ENCODE measurements at places on chromosomes 7 and 10. TPM values are rescaled to one million over a fixed set of nuclear protein-coding genes. Genes with fewer than 3 reads are reported as not detected.

- H3K27ac ChIP-seq, result peak overlapping the region; percentile 88
- no peaks in the 10 kb centered on the region for H3K27me3 ChIP-seq
- H3K4me1 ChIP-seq, result peaks cover 22% of the 10 kb centered on the region
- DNase-seq, result no peak
Measured at GRCh38 chr10:7819121-7819460, 786 bp downstream of the TAF3 start.

CHST15 gene
- total RNA-seq, result 5.8 TPM

NCAPG2 gene
- 4.5 TPM for total RNA-seq

DNA sequence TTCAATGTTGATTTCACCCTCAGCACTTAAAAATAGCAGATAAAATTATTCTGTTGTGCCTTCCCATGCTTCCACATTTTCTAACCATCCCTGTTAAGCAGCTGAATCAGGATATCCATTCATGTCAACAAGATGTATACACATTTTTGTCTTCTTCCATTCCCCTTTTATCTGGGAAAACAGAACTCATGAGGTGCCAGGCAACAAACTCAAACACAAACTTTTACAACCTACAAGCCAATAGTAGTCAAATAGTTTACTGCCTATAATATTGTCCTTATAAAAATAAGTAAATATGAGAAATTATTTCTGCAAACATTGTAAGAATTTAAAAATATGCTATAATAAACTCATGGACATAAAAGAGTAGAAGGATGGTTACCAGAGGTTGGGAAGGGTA is 1569.8 kb downstream of the REEP3 start:
- H3K4me1 ChIP-seq, result no peaks in the 10 kb centered on the region
- H3K4me3 ChIP-seq, result no peak overlapping the region
- no peaks in the 10 kb centered on the region for H3K36me3 ChIP-seq
- no peak for DNase-seq
- H3K27ac ChIP-seq, result no peak overlapping the region

GRCh38 chr10:123766012-123766411 is 99.9 kb downstream of the GPR26 start:
- H3K4me3 ChIP-seq, result no peak overlapping the region
- no peak overlapping the region for H3K27ac ChIP-seq
- H3K4me1 ChIP-seq, result no peaks in the 10 kb centered on the region
- H3K27me3 ChIP-seq, result peaks cover 10% of the 10 kb centered on the region
- no peaks in the 10 kb centered on the region for H3K36me3 ChIP-seq
- DNase-seq, result no peak

LRGUK gene
- total RNA-seq, result not detected

DNA sequence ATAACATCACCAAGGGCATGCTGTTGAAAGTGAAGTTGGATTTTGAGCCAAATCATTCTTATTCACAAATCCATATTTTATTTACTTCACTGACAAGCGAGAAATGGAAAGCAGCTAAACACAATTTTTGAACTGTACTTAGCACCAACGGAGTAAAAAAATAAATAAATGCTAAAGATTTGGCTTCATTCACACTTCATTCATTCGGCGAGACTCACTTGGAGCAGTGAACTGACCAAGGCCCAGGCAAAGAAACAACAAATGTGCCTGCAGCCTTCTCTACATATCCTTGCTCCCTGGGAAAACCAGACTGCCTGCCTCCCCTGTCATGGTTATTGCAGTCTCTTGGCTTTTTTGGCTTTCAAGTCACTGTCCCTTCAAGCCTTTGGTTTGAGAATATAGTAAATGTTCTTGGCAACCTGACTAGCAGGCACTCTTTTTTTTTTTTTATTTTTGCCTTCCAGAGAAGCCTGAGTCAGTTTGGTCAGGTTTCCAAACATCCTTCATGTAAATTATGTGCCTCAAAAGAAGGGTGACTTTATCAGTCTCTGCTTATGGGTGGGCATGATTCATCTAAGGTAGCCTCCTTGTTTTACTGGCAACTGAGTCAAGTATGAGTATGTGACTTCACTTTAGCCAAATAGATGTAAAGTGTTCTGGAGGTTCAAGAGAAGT is 177.6 kb upstream of the MEOX2 start:
- DNase-seq, result no peak
- no peaks in the 10 kb centered on the region for H3K27me3 ChIP-seq
- H3K27ac ChIP-seq, result no peak overlapping the region
- H3K4me1 ChIP-seq, result peaks cover 8% of the 10 kb centered on the region
- no peaks in the 10 kb centered on the region for H3K36me3 ChIP-seq

DNA sequence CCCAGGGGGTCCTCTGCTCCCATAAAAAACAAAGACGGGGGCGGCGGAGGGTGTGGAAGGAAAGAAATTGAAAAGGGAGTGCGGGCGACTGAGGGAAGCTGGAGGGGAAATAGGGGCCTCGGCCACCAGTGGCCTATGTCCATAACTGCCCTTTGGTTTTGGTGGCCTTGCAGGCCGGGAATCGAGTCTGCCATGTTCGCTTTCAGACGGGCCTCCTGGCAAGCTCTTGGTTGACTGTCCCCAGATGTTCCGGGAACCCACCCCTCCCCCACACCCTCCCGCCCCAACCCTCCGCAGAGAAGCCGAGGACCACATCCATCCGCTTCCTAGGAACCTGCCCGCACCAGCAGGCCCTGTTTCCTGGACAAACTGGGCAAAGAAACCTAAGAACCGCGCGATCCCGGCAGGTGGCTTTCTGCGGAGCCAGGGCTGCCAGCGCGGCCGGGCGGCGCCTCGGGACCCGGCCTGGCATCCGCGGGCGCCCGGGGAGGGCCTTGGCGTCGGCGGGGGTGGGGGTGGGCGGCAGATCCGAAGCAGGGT is 20.0 kb upstream of the GATA3 start:
- no peak overlapping the region for H3K27ac ChIP-seq
- H3K36me3 ChIP-seq, result no peaks in the 10 kb centered on the region
- peaks cover 97% of the 10 kb centered on the region for H3K27me3 ChIP-seq
- DNase-seq, result no peak

DNA sequence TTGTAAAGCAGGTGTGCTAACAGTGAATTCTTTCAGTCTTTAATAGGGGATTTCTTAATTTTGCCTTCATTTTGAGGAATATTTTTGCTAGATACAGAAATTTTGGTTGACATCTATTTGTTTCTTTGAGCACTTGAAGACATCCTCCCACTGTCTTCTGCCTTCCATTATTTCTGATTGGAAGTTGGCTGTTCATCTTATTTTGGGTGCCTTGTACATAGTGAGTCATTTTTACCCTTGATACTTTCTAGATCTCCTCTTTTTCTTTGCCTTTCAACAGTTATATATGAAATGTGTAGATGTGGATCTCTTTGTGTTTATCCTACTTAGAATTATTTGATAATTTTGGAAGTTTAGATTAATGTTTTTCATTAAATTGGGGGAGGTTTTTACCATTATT is 631.0 kb downstream of the AUTS2 start:
- no peak overlapping the region for H3K27ac ChIP-seq
- no peak overlapping the region for H3K4me3 ChIP-seq
- no peaks in the 10 kb centered on the region for H3K27me3 ChIP-seq

OR2A42 gene
- total RNA-seq, result not detected

DNA sequence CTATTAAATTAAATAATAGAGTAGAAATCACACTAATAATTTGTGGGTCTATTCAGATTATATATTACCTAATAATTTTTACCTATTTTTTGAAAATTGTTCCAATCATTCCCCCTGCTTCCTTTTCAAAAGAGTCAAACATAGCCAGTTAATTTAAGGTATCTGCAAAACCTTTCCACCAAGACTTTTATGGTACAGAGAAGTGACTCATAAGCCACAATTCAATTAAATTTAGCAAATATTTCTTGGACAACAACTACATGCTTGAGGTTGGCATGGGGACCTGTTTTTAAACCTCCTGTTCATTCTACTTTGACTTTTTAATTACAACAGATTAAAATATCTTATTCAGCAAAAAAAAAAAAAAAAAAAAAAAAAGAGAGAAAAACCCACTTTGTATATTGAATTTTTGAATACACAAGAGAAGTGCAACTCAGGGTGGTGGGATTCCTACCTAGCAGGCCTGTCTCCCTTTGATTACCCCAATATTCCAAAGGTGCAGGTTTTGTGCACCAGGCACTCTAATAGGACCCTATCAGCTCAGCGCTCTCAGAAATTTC is 301.9 kb upstream of the C7orf33 start:
- peaks cover 7% of the 10 kb centered on the region for H3K27me3 ChIP-seq
- DNase-seq, result no peak
- H3K27ac ChIP-seq, result no peak overlapping the region
- H3K4me3 ChIP-seq, result no peak overlapping the region
- H3K36me3 ChIP-seq, result no peaks in the 10 kb centered on the region

TAF6 gene
- 28.4 TPM for total RNA-seq

GRCh38 chr10:100571084-100571856 is 35.5 kb downstream of the HIF1AN start:
- peaks cover 84% of the 10 kb centered on the region for H3K27me3 ChIP-seq
- no peak overlapping the region for H3K4me3 ChIP-seq
- no peak overlapping the region for H3K27ac ChIP-seq
- H3K36me3 ChIP-seq, result no peaks in the 10 kb centered on the region
- no peak for DNase-seq

HKDC1 gene
- 0.07 TPM for total RNA-seq

ARMC10 gene
- total RNA-seq, result 23.3 TPM

ZKSCAN1 gene
- 40.2 TPM for total RNA-seq

GRCh38 chr10:52782554-52782953 is 10.0 kb upstream of the MBL2 start:
- H3K4me1 ChIP-seq, result no peaks in the 10 kb centered on the region
- H3K4me3 ChIP-seq, result no peak overlapping the region
- H3K27me3 ChIP-seq, result peaks cover 22% of the 10 kb centered on the region
- H3K36me3 ChIP-seq, result no peaks in the 10 kb centered on the region
- H3K27ac ChIP-seq, result no peak overlapping the region

- peaks cover 21% of the 10 kb centered on the region for H3K4me1 ChIP-seq
- no peak overlapping the region for H3K4me3 ChIP-seq
- no peaks in the 10 kb centered on the region for H3K36me3 ChIP-seq
- no peak for DNase-seq
- H3K27me3 ChIP-seq, result no peaks in the 10 kb centered on the region
- no peak overlapping the region for H3K27ac ChIP-seq
Measured at GRCh38 chr7:91776171-91776570, 104.3 kb downstream of the MTERF1 start.

DNA sequence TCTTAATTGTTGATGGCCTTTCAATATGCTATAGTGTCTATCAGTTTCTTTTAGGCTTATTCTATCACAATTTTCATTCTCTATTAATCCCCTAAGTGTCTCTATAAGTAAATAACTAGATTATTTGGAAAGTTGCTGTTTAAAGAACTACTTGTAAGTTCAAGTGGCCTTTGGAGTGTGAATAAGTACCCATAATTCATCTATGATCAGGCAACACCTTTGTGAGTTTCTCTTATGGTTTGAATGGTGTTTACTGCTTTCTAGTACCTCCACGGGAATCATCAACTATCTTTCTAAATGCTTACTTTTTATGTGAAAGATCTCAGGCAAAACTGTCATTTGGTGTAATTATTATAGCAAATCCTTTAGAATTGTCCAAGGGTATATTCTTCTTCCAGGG is 166.7 kb downstream of the POU6F2 start:
- H3K4me3 ChIP-seq, result no peak overlapping the region
- no peak for DNase-seq
- H3K27me3 ChIP-seq, result no peaks in the 10 kb centered on the region
- no peaks in the 10 kb centered on the region for H3K36me3 ChIP-seq
- no peaks in the 10 kb centered on the region for H3K4me1 ChIP-seq
- no peak overlapping the region for H3K27ac ChIP-seq

- H3K27me3 ChIP-seq, result no peaks in the 10 kb centered on the region
- no peak overlapping the region for H3K4me3 ChIP-seq
- H3K36me3 ChIP-seq, result peaks cover 53% of the 10 kb centered on the region
- DNase-seq, result no peak
Measured at GRCh38 chr10:102106998-102107397, 13.2 kb downstream of the LDB1 start.

GPR15LG gene
- not detected for total RNA-seq

WNT16 gene
- total RNA-seq, result not detected

GRCh38 chr7:6160191-6160623 is 112.2 kb downstream of the CYTH3 start:
- peak; percentile 70 for DNase-seq
- H3K27ac ChIP-seq, result peak overlapping the region; percentile 42
- H3K27me3 ChIP-seq, result no peaks in the 10 kb centered on the region
- H3K36me3 ChIP-seq, result no peaks in the 10 kb centered on the region
- no peak overlapping the region for H3K4me3 ChIP-seq
- peaks cover 20% of the 10 kb centered on the region for H3K4me1 ChIP-seq

GRCh38 chr7:17331891-17332501 is 33.5 kb downstream of the AHR start:
- H3K4me3 ChIP-seq, result no peak overlapping the region

DNA sequence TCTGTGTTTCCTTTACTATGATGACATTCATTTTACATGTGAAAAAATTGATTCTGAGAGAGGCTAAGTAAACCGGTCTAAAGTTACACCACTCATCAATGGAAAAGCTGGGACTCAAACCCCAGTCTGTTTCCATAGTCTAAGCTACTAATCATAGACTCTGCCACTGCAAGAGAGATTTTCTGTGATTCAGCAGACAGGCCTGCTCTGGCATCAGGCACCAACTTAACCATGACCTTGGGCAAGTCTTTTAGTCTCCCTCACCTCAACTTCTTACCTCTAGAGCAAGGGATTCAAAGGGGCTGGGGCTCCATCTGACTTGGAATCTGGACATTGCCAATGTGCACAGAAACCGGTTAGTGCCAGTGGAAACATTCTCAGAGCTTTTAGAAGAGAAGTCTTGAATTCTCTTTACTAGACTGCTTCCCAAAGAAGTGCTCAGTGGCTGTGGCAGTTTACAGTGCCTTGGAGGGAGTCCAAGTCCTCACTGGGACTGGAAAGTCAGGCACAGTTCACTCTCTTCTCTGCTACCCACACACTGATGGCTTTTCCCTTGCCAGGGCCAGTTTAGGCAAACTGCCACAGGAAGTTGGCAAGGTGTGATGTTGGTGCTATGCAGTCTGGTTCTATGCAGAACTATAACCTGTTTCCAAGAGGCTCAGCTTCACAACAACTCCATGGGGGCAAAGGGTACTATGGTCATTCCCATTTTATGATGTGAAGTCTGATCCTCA is 4.5 kb upstream of the BLNK start:
- H3K27me3 ChIP-seq, result no peaks in the 10 kb centered on the region
- no peaks in the 10 kb centered on the region for H3K36me3 ChIP-seq
- H3K27ac ChIP-seq, result no peak overlapping the region

- H3K36me3 ChIP-seq, result no peaks in the 10 kb centered on the region
- H3K27ac ChIP-seq, result no peak overlapping the region
- H3K4me1 ChIP-seq, result no peaks in the 10 kb centered on the region
Measured at GRCh38 chr10:71082960-71083715, 129.2 kb upstream of the UNC5B start.

CYP3A7 gene
- not detected for total RNA-seq
